ENCODE measurements at places on chromosomes 2 and 18.

GRCh38 chr2:15640261-15640711 lies 48.6 kb downstream of the DDX1 start:
- no peak for DNase-seq

- no peak for DNase-seq
Measured at GRCh38 chr2:116477229-116477628, 1337.3 kb upstream of the DDX18 start.

DNA sequence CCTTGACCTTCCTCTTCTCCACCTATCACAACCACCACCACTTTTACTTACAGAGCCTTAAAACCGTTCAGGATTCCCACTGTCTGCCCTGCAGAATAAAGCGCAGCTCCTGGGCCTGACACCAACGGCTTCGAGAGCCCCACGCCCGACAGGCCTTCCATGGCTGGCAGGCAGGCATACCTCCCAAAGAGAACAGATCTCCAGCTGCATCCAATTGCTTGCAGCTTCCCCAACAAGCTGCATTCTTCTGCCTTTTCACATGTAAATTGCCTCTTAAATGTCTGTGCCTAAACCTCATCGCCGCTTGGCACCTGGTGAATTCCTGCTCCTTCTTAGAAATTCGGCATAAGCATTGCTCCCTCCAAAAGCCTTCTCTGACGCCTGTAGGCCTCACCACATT lies 31.5 kb upstream of the FAM124B start:
- DNase-seq, result no peak

DNA sequence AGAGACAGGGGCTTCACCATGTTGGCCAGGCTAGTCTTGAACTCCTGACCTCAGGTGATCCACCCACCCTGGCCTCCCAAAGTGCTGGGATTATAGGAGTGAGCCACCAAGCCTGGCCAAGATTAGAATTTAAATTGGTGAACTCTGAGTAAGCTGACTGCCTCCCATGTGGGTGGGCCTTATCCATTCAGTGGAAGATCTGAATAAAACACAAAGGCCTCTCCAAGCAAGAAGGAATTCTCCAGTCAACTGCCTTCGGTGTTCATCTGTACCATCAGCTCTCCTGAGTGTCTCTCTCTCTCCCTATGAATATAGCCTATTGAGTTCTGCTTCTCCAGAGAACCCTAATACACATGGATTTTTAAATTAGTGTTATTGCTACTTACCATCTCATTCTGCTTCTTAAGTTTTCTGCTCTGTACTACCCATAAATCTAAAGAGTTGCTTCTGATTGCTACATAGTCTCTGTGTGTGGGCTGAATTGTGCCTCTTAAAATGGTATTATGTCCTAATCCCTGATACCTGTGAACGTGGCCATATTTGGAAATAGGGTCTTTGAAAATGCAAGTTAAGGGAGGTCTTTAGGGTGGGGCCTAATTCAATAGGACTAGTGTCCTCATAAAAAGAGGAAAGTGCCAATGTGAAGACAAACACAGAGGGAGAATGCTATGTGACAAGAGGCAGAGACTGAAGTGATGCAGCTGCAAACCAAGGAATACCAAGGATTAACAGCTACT lies 36.3 kb downstream of the FBXO11 start:
- no peak for DNase-seq

DNA sequence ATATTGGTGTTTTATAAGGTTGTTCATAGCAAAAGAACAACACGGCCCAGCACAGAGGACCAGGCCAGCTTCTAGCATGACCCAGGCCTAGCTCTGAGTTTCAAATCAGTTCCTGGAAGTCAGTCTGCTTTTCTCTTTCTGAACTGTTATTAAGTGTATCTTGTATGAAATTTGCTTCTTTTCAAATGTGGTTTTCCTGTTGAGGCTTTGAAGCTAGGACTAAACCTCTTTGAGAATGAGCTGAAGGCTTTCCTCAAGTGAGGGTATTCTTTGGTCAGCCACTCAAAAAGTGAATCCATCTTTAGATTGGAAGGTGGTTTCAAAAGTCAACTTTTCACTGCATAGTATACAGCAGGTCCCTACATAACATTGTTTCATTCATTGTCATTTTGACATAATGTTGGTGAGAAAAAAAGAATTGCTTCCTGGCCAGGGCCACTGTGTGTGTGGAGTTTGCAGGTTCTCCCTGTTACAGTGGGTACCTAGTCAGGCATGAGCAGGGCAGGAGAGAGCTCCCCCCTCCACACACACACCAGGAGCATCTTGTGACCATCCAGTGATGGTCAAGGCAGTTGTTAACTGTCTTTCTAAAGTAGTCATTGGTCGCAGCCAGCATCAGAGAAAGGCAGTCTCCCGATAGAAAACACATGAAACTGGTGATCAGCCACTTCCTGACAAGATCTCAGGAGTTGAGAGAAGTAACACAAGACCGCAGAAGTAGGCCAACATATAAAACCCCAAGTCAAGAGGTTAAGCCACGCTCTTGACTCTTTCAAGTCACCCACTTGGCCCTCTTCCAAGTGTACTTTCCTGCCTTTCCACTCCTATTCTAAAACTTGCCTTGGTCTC lies 6.7 kb upstream of the ACAA2 start:
- no peak for DNase-seq

GRCh38 chr2:233025706-233026105 lies 6.8 kb upstream of the NEU2 start:
- DNase-seq, result no peak

- no peak for DNase-seq
Measured at GRCh38 chr18:69102959-69103358, 297.7 kb upstream of the DOK6 start.

- no peak for DNase-seq
Measured at GRCh38 chr18:5457462-5457957, 86.3 kb downstream of the EPB41L3 start.

- no peak for DNase-seq
Measured at GRCh38 chr2:233242231-233242927, 9.1 kb upstream of the ATG16L1 start.

- no peak for DNase-seq
Measured at GRCh38 chr18:14075196-14075595, 57.0 kb downstream of the ZNF519 start.

DNA sequence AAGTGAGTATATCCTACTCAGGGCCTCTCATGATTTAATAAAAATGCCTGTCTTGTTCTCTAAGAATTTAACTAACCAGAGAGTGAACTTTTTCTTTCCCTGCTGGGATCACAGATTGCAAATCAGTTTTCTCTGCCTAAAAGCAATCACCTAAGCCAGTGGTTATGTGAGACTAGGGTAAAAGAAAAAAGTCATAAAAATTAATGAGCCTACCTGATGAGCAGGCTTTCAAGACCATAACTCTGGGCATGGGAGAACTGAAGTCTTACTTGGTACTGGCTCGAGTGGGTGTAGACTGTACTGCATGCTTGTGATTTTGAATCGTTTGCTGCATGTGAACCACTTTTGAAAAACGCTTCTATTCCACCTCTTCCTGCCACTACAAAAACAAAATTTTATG lies 1677.0 kb upstream of the LRRTM1 start:
- no peak for DNase-seq

DNA sequence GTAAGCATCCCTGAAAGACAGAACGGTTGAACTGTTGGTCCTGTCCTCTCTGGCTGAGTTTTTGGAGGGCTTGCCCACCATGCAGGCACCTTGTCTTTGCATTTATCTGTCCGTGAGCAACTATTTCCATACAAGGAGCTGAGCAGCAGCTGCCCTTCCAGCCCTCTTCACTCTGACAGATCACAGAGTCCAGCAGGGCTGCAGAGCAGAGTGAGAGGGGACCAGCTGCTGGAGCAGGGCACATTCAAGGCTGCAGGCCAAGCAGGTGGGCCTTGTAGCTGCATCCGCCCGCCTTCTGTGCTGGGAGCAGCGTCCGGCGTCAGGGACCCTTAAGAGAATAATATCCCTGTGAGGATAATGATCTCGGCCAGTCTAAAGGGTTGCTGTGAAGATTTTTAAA lies 9.5 kb downstream of the SMYD1 start:
- DNase-seq, result no peak

- no peak for DNase-seq
Measured at GRCh38 chr2:26300234-26300925, 45.6 kb upstream of the SELENOI start.

- no peak for DNase-seq
Measured at GRCh38 chr18:36912887-36913286, 84.0 kb downstream of the KIAA1328 start.

- no peak for DNase-seq
Measured at GRCh38 chr2:11040992-11041391, 114.3 kb upstream of the SLC66A3 start.

DNA sequence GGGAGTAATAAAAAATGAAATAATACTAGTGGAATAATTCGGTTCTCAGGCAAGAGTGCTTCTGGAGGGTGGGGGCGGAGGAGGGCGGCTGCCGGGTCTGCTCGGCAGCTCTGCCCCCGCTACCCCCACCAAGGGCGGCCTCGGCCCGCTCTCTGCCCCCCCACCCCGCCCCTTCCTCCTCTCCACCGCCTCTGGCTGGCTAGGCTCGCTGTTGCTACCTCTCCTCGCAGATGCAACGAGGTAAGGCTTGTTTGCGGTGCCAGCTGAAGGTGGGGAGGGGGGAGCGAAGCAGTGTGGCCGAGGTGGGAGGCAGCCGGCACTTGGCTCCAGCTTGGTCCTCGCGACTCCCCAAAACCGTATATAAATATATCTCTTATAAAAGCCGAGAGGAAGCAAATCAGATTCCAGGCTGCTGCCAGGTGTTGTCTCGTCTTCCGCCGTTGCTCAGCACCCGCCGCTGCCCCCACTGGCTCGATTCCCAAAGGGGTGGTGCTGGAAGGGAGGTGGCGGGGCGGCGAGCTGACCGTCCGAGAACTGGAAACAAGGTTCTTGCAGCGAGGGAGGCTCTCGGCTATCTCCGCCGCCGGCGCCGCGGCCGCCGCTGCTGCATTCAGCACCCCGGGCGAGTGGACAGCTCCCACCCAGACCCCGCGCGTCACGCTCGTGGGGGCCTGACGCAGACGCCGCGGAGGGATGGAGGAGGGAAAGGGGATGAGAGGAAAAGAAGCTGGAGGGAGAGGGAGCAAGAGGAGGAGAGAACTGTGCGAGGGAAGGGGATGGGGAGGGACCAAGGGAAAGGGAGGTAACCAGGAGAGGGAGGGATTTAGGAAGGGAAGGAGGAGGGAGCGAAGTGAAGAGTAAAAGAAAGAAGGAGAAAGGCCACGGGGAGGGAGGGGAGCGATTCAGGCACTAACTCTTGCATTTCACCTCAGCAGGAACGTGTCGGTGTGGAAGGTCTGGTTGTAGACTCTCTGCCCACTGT lies at the start of gene MARCHF4:
MARCHF4 (minus strand) TSS at position 763 of the 982 bp plus-strand sequence. CDS start 2,223 bp downstream, outside the sequence.
- no peak for DNase-seq

DNA sequence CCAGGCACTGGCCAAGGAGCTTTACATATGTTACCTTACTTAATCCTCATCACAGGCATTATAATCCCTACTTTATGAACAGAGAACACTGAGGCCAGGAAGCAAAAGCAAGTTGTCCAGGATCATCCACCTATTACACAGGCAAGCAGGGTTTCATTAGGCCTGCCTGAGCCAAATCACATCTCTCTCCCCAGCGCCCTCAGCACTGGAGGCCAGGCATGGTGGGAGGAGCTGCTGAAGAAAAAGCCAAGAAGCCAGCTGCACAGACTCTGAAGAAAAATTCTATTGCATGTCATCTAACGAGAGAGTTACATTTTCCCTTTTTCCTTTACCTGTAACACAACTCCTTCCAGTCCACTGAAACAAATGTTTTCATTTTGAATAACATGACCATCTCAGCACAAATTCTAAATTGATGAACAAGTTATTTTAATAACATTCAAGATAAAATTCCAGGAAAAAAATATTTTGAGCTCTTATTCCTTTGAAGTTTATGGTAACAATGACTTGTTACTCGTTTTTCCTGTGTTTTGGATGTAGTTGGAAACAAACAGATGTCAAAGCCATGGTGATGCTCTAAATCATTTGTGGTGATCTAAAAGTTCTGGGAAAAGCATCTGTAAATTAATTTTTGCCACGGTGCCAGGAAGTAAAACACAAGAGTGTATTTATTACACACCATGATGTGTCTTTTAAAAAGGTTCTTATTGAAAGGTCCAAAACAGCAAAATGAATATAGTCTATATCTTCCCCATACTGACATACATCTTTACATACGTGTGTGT lies 139.0 kb upstream of the ITGB6 start:
- no peak for DNase-seq

DNA sequence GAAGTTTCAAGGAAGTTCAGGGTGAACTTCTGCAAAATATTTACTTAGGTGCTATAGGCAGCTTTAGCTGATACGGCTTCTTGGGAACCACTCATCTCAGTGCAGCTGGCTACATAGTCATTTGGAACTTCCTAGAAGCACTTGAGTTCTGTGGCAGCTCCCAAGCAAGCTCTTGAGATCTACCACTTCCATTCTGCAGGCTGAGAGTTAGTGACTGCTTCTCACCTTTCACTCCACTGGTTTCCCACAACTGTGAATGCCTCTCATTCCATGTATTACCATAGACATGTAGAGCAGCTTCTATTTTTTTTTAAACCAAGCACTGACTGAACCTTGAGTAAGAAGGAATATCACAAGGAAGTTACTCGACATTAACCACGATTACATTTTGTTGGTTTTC lies 994.1 kb upstream of the ACVR2A start:
- no peak for DNase-seq

Measured in esophagus squamous epithelium (tissue), 5 donors.